ENCODE measurements at places on chromosomes 11 and 22.
A peak's percentile ranks its signal among the peaks of the same experiment; 100 is the strongest.

GRCh38 chr22:31944700-31945442, 536 bp downstream of the YWHAH start:
- DNase-seq, result peak; percentile 8

DNA sequence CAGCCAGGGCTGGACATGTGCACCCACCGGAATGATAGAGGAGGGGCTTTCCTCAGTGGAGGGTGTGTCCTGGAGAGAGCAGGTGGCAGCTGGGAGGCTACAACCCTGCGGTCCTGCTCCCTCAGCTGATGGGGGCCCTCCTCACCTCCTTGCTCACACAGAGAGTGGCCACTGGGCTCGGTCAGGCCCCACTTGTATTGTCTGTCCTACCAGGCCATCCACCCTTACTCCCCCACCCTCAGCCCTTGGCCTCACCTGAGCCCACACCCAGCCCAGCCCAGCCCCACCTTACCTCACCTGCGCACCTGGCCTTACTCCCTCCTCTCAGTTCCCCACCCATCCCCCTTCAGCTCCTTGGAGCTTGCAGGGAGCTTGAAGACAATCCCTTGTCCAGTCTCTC, 3.1 kb downstream of the TRPM5 start:
- DNase-seq, result no peak

- no peak for DNase-seq
Measured at GRCh38 chr11:126978911-126979310, 21.7 kb downstream of the KIRREL3 start.

GRCh38 chr11:64659417-64660144, 63.4 kb downstream of the NRXN2 start:
- DNase-seq, result no peak

- DNase-seq, result no peak
Measured at GRCh38 chr11:113087706-113088105, 126.5 kb downstream of the NCAM1 start.

DNA sequence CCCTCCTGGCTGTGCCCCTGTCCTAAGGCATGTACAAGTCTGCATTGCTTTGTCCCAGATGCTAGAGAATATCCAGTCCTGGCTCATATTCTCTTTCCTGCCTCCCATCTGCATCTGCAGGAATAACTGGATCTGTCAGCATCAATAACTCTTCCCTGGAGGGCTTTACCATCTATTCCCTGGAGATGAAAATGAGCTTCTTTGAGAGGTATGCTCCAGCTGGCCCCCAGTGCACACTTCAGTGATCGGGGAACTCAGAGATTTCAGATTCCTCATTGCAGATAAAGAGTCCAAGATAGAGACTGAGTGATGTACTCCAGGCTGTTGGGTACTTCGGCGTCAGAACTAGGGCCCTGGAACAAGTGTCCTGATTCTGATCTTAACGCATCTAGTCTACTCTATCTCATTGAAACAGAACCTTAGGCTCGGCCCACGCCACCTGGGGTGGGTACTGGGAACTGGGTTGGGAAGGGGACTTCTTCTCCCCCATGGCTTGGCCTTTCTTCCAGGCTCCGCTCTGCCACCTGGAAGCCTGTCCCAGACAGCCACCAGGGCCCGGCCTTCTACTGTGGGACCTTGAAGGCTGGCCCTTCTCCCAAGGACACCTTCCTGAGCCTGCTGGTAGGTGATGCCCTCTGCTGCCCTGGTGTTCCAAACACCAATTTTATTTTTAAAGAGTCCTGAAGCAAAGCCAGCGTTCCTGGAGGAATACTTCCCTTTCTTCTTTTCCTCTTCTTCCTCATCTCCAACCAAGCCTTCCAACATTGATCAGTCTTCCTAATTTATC, 17.8 kb upstream of the GLB1L2 start:
- no peak for DNase-seq

DNA sequence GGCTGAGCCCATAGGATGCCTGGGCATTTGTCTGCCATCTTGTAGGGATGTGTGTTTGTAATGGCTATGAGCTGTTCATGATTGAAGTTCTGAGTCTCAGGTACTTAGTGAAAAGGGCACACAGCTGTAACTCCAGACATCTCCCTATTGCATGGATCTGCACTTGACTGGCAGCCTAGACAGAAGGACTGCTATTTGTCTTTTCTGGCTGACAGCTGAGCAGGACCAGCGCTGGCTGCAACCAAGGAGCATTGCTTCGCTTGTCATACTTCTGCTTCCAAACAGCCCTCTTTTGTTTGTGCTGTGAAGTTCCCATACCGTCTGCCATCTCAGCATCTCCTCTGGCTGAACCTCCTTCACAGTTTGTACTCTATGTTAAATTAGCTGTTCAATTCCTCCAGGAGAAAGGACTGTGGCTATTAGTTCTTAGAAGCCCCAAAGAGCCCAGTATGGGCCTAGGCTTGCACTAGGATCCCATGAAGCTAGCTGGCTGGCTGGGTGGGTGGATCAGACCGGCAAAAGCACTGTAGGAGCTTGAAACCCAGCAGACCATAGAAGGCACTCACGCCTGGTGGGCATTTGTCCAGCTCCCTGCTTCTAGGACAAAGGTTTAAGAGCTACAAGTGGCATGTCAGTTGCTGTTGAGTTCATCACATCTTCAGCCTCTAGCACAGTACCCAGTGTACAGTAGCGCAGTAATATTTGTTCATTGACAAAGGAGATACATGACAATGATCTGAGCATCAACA, 20.4 kb downstream of the HIRA start:
- no peak for DNase-seq

DNA sequence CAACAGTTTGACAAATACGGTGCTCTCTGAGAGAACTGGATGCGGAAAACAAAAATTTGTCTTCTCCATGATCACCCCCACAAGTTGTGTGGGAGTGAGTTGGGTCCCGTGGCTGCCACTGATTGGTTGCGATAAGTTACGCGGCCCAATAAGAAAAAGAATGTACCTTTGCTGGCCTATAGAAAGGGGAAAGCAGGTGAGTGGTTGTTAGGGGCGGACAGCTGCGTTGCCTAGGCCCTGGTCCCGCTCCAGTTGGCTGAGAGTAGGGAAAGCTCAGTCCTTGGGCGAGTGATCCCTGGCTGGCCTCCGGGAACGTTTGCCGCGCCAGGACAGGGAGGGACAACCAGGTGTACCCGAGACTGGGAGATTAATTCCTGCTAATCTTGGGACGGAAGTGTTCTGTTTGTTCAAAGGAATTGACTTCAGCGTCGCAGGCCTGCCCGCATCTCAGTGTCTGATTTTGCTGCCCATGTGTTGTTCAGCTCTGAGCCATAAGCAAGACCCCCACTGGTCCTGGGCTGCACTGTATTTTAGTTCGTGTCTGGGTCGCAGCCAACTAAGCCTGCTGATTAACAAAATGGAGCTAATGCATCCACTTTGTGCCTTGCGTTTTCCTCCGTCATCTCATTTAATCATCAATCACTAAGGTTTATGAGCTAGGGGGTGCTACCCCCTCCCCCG, 773 bp upstream of the SYVN1 start:
- DNase-seq, result peak; percentile 77

DNA sequence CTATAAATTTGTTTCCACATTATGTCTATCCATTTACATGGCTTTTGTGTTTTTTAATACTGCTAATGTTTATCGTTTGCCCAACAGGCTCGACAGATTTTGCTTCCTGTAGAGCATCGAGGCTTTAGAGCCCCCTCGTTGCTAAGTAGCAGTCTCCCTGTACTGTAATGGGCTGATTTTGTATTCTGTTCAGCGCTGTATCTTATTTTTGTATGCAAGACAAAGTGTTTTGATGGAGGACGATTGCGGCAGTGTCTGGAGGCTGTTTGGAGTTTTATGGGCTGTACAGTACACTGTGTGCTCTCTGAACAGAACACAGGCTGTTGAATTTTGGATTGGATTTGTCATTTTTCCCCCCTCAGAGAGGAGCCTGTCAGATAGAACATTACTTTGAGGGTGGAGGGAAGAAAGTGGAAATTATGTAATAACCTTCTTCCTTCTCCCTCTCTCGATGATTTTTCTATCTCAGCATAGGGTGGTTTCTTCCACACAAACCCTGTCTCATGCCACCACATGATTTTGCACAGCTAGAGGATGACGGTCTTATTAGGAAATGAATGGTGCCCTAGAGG, 104.4 kb downstream of the ZBTB16 start:
- no peak for DNase-seq

DNA sequence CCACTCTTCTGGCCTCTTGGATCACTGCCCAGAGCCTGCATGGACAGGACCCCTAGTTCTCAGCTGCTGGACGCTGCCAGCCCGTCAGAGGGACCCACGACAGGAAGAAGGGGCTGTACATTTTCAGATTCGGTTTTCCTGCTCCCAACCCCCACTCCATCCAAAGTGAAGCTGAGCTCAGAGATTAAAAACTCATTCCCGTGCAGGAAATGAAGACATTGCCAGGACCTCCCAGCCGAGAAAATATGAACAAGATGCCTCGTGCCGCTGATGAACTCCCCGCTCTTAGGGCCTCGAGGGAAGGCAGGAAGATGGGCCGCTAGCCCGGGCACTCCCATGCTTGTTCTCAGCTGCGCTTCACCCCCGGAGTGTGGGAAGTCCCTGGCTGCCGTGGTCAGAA, 36.1 kb downstream of the RPUSD4 start:
- DNase-seq, result no peak

GRCh38 chr22:27526901-27527300, 274.7 kb downstream of the MN1 start:
- no peak for DNase-seq

GRCh38 chr11:6022956-6023355, 7.6 kb downstream of the OR56A1 start:
- DNase-seq, result no peak

DNA sequence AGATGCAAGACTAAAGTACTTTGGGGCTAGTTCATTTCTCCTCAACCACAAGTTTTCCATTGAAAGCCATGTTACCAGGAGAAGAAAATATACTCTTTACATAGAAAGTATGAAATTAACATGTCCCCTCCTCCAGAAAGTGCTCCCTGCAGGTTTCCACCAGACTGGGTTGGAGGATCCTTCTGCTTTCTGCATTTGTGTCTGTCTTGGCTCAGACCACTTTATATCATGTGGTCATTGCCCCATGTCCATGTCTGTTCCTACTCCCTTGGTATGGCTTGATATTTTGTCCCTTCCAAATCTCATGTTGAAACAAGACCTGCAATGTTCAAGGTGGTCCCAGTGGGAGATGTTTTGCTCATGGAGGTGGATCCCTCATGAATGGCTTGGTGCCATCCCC, 28.4 kb upstream of the ACER3 start:
- DNase-seq, result no peak

GRCh38 chr22:44373234-44373633, 60.5 kb upstream of the SHISAL1 start:
- DNase-seq, result no peak

DNA sequence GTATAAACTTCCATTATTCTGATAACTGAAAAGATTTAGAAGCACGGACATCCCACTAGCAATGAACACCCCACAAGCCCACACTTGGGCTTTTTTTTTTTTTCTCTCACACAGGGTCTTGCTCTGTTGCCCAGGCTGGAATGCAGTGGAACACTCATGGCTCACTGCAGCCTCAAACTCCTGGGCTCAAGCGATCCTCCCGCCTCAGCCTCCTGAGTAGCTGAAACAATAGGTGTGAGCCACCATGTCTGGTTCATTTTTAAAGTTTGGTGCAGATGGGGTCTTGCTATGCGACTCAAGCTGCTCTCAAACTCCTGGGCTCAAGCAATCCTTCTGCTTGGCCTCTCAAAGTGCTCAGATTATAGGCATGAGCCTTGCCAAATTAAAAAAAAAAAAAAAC, 3.1 kb downstream of the RAPSN start:
- no peak for DNase-seq

DNA sequence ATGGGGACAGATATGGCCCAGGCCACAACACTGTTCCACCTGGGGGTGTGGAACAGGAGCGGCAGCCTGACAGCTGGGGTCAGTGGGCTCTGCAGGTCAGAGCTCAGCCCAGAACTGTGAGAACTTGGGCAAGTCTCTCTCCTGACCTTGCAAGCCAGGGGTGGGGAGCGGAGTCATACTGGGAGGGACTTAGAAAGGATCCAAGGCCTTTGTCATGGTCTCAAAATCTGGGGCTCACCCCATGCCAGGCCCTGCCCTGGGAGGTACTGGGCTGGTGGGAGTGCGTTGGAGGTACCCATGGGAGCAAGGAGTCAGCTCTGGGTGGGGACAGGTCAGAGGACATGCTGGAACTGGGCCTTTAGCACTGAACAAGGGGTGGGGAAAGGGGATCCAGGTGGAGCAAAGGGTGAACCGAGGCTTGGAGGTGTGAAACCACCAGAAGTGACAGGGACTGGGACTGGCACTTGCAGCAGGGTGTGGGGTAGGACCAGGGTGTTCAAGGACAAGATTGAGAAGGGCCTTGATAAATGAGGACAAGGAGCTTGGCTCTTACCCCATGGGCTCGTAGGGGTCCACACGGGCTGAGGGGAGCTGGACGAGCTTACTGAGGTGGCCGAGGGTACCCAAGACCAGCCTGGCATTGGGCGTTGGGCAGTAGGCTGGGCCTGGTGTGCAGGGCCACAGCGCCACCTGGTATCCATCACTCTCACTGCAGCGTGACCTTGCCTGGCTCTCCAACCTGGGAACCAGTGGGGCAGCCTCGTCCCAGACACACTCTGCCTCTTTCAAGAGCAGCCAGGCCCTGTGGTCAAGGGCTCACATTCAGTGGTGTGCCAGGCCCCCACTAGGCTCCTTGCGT, 7.4 kb upstream of the PMM1 start:
- DNase-seq, result peak; percentile 32

- no peak for DNase-seq
Measured at GRCh38 chr11:110679323-110679975, 32.8 kb downstream of the ARHGAP20 start.

- no peak for DNase-seq
Measured at GRCh38 chr11:79925570-79925969, 484.7 kb upstream of the TENM4 start.

DNA sequence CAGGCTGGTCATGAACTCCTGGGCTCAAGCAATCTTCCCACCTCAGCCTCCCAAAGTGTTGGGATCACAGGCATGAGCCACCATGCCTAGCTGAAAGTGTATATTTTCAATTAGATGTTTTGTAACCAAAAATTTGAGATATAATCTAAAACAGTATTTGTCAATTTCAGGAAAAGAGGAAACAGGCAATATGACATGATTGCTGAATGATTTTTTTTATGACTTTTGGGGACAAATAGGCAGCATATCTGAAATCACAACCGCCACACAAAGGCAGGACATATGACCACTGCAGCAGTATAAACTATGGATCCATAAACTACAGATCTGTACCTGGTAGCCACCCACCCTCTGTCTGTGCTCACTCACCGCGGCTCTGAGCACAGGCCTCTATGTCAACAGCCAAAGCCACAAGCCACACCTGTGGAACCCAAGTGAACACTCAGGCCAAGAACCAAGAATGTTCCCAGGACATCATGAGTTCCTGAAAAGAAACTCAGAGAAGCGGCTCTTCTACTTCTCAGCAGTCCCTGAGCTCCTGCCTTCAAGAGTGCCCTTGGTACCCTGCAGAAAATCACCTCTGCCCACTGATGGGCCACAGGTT, 22.5 kb downstream of the PISD start:
- DNase-seq, result no peak
